Neural progenitor cell (in vitro differentiated cells): ENCODE measurements at places on chromosomes 5 and 9. TPM values are rescaled to one million over a fixed set of nuclear protein-coding genes. Genes with fewer than 3 reads are reported as not detected.
A peak's percentile ranks its signal among the peaks of the same experiment; 100 is the strongest.

DNA sequence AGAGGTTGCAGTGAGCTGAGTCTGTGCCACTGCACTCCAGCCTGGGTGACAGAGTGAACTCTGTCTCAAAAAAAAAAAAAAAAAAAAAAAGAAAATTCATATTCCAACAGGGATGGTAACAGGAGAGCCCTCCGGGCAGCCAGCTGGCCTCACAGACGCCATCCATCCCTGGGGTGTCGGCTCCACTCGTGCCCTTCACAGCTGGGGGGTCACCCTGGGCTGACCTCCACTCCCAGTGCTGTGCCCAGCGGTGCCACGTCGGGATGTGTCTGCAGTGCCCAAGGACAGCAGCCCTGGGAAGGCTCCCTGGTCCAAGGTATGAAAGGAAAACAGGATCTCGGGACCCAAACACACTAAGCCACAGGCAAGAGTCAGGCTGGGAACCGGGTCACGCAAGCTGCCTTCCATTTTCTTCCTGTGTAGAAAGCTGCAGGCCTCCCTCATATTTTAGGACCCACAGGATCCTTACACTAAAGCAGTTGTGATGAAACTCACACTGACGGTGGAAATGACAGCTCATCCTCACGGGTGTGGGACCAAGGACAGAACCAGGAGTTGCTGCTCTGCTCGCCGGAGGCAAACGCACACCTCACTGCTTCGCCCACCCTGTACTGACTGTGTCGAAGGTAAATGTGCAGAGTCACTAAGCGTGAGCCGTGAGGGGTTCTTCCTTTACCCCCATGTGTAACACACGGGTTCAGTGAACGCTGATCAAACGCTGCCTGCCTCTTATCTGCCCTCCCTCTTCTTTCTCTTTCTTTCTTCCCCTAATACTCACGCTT, 5.3 kb downstream of the SLC12A7 start:
- H3K27me3 ChIP-seq = no peaks in the 10 kb centered on the region
- peaks cover 46% of the 10 kb centered on the region for H3K4me1 ChIP-seq
- DNase-seq = no peak

DNA sequence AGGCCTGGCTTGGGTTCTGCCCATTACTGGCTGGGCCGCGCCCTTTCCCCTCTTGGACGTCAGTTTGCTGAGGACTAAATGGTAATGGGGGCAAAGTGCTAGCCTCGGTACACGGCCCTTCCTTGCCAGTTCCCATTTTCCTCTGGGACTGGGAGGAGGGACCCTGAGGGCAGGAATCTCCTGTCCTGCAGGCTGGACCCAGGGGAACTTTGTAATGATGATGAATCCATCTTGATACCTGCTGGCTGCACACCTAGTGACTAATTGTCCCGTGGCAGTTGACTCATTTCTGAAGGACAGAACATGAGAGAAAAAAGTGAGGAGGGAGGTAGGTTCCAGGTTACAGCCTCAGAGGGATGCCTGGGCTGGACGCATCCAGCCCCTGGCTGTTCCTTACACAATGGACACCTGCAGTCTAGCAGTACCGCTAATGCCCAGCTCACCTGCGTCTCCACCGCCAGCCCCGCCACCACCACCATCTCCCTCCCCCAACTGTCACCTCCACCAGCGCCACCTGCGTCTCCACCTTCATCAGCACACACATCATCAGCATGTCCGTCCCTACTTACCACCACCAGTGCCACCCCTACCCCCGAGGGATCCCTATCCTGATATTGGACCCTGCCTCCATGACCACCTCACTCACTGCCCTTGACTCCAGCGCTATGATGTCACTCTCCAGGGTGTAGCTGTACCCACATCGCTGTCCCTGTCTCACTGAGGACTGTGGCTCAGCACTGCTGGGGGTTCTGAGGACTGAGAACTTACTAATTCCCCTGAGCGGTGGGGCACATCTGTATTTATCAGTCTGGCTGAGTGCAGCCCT, 4.3 kb downstream of the CDHR2 start:
- DNase-seq = no peak
- no peaks in the 10 kb centered on the region for H3K36me3 ChIP-seq
- H3K27me3 ChIP-seq = no peaks in the 10 kb centered on the region
- H3K27ac ChIP-seq = no peak overlapping the region

- H3K4me1 ChIP-seq = peaks cover 18% of the 10 kb centered on the region
- H3K27me3 ChIP-seq = no peaks in the 10 kb centered on the region
- H3K4me3 ChIP-seq = no peak overlapping the region
- DNase-seq = no peak
- H3K36me3 ChIP-seq = no peaks in the 10 kb centered on the region
Measured at GRCh38 chr9:125881042-125881441, 133.9 kb downstream of the PBX3 start.

DNA sequence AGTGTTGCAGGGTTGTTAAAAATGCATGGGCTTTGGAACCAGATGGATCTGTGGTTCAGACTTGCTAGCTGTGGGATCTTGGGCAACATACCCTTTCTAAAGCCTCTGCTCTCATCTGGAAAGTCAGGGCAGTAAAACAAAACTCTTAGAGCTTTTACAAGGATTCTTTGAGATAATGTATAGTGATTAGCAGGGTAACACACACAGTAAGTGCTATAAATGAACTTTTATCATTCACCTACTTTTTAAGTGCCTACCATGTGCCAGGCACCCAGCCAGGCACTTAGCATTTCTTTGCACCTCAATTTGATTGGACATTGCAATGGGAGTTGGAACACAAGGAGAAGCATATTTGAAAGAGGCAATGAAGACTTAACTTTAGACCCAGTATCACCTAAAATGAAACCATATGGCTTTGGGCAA, 208.6 kb upstream of the PAPPA start:
- no peak overlapping the region for H3K27ac ChIP-seq
- H3K27me3 ChIP-seq = no peaks in the 10 kb centered on the region
- DNase-seq = no peak
- H3K4me3 ChIP-seq = no peak overlapping the region
- H3K36me3 ChIP-seq = no peaks in the 10 kb centered on the region
- peaks cover 9% of the 10 kb centered on the region for H3K4me1 ChIP-seq

- no peak overlapping the region for H3K4me3 ChIP-seq
- no peaks in the 10 kb centered on the region for H3K36me3 ChIP-seq
- H3K27ac ChIP-seq = no peak overlapping the region
- DNase-seq = no peak
- no peaks in the 10 kb centered on the region for H3K4me1 ChIP-seq
Measured at GRCh38 chr9:127282611-127283010, 18.0 kb downstream of the GARNL3 start.

DNA sequence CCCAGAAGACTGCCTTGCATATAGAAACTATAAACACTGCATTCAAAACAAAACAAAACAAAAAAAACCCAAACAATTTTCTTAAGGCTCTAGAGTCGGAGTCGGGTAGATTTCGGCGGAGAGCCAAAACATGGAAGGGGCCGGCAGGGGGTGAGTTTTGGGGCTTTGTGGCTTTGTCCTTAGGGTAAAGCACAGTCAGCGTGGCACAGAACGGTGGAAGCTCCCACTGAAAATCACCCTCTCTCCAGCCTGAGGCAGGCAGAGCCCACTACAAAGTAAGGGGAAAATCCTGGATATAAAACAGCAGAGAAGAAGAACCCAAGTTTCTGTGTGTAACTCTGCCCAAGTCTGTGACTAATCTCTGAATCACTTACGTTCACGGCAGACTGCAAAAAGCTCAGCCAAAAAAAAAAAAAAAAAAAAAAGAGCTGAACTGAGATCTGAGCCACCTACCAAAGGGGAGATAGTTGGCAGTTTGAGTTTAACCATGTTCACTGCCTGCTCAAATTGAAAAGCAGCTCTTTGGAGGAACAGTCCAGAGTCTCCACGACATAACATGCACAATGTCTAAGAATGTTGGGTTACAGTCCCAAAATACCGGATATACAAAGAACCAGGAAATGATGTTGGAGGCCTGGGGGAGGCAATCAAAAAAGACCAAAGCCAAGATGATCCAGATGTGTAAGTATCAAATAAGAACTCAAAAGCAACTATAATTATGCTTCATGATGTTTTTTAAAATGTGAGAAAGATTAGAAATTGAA, 26.6 kb upstream of the OR2K2 start:
- no peaks in the 10 kb centered on the region for H3K4me1 ChIP-seq
- no peak overlapping the region for H3K4me3 ChIP-seq
- H3K27ac ChIP-seq = no peak overlapping the region
- peak; percentile 14 for DNase-seq

DNA sequence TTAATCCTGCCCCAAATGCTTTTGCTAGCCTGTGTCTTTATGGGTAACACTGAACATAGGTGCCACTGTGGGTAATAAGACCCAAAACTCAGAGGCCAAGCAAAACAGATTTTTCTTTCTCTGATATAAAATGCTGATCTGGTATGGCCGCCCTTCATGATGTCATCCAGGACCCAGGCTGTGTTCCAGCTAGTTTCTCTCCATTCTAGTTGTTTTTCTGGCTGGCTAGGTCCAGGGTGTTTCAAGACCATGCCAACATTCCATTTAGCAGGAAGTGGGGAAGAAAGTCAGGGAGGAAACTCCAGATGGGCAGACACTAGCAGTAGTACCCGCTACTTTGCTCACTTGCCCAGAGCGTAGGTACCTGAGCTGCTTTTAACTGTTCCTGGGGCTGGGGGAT, 183.9 kb upstream of the OTULINL start:
- no peaks in the 10 kb centered on the region for H3K4me1 ChIP-seq
- H3K4me3 ChIP-seq = no peak overlapping the region
- peaks cover 10% of the 10 kb centered on the region for H3K36me3 ChIP-seq
- H3K27ac ChIP-seq = no peak overlapping the region

GRCh38 chr5:135234666-135235401, 164.2 kb downstream of the MACROH2A1 start:
- DNase-seq = no peak
- H3K4me3 ChIP-seq = no peak overlapping the region
- H3K36me3 ChIP-seq = no peaks in the 10 kb centered on the region
- H3K27me3 ChIP-seq = no peaks in the 10 kb centered on the region

DNA sequence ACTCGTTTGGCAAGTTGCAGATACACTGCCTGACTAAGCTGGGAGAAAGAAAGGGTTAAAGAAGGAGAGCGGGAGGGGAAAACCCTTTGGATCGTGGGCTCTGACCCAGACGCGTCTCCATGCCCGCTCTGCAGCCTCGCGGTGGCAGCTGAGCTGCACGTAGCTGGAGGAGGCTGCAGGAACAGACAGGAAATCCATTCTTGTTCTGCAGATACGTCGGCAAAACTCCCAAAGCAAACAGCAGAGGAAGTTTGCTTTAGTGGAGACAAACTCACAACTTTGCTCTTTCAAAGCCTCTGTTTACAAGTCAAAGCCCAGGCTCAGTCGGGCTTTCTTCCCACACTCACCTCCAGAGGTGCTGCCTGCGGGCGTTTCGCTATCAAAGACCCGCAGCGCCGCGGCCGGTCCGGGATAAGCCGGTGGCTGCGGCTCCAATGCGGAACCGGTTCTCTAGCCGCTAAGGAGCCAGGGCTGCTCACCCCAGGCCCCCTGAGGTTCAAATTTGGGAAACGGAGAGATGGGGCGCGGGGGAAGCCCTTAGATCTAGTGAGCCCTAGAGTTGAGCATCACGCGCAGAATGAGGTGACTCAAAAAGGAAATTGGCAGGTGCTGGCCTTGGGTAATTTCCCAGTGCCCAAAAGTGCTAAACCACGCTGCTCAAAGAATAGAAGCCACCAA, 60.7 kb downstream of the MAT2B start:
- peak overlapping the region; percentile 50 for H3K4me3 ChIP-seq
- peaks cover 48% of the 10 kb centered on the region for H3K27me3 ChIP-seq
- DNase-seq = peak; percentile 65
- H3K27ac ChIP-seq = no peak overlapping the region
- H3K36me3 ChIP-seq = no peaks in the 10 kb centered on the region

DNA sequence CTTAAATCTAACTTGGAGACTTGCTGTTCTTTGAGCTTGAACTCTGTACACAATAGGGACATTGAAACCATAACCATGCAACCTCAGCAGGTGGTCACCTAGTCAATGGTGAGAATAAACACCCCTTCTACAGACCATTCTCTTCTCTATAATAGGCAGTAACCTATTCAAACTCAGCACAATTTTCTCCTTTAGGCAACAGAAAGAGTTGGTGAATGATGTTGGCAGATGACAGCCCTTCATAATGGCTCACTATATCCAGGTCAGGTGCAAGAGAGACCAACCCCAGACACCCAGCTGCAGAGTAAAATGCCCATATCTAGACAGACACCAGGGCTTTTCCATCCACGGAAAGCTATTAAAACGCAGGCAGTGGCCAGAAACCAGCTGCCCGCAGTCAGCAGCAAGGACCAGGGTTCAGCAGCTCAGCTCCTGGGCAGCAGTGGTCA, 106.7 kb downstream of the SERINC5 start:
- H3K27ac ChIP-seq = no peak overlapping the region
- DNase-seq = no peak
- peaks cover 4% of the 10 kb centered on the region for H3K36me3 ChIP-seq
- H3K27me3 ChIP-seq = no peaks in the 10 kb centered on the region

GRCh38 chr5:14608169-14608568, 26.6 kb downstream of the OTULINL start:
- no peak for DNase-seq
- H3K27ac ChIP-seq = no peak overlapping the region
- no peak overlapping the region for H3K4me3 ChIP-seq
- H3K27me3 ChIP-seq = no peaks in the 10 kb centered on the region
- no peaks in the 10 kb centered on the region for H3K4me1 ChIP-seq
- H3K36me3 ChIP-seq = no peaks in the 10 kb centered on the region

GRCh38 chr5:83306572-83307241, 164.8 kb upstream of the VCAN start:
- no peak for DNase-seq
- no peaks in the 10 kb centered on the region for H3K4me1 ChIP-seq
- no peaks in the 10 kb centered on the region for H3K36me3 ChIP-seq
- no peak overlapping the region for H3K27ac ChIP-seq
- no peaks in the 10 kb centered on the region for H3K27me3 ChIP-seq
- H3K4me3 ChIP-seq = no peak overlapping the region

- no peaks in the 10 kb centered on the region for H3K4me1 ChIP-seq
- no peaks in the 10 kb centered on the region for H3K36me3 ChIP-seq
- no peaks in the 10 kb centered on the region for H3K27me3 ChIP-seq
- no peak overlapping the region for H3K27ac ChIP-seq
Measured at GRCh38 chr5:168477060-168477459, 9.2 kb upstream of the RARS1 start.

- no peak overlapping the region for H3K4me3 ChIP-seq
- no peaks in the 10 kb centered on the region for H3K36me3 ChIP-seq
- peak; percentile 29 for DNase-seq
Measured at GRCh38 chr9:135252980-135253304, 165.5 kb downstream of the OLFM1 start.

GRCh38 chr5:179802950-179803562, 3.6 kb downstream of the MGAT4B start:
- no peaks in the 10 kb centered on the region for H3K27me3 ChIP-seq
- DNase-seq = peak; percentile 85
- H3K4me3 ChIP-seq = peak overlapping the region; percentile 22
- no peaks in the 10 kb centered on the region for H3K36me3 ChIP-seq
- peaks cover 28% of the 10 kb centered on the region for H3K4me1 ChIP-seq
- no peak overlapping the region for H3K27ac ChIP-seq

DNA sequence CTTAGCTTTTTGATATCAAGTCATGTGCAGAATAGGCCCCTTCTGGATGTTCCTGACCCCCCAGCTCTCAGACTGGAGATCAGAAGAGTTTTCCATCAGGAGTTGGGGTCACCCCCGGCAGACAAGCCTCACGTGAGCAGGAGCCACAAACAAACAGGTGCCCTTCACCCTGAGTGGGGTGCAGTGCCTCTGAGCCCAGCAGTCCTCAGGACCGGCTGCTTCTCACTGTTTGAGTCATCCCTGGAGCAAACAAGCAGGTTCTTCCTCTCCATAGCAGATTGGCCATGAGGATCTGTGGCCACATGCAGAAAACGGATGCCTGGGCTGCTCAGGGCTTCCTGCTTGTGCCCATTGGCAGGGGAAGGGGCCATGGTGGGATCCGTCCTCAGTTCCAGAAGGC, 47.0 kb downstream of the LRSAM1 start:
- no peaks in the 10 kb centered on the region for H3K36me3 ChIP-seq
- no peak overlapping the region for H3K4me3 ChIP-seq
- H3K27me3 ChIP-seq = no peaks in the 10 kb centered on the region
- H3K4me1 ChIP-seq = peaks cover 9% of the 10 kb centered on the region
- DNase-seq = no peak
- no peak overlapping the region for H3K27ac ChIP-seq

Gene TMEM252
- total RNA-seq = not detected in 2 replicates

Gene FBP1
- total RNA-seq = 0.31 TPM in 1 of 2 replicates, not detected in the other
